GM23248 (cell line): ENCODE measurements at places on chromosomes 2 and 18. TPM values are rescaled to one million over a fixed set of nuclear protein-coding genes. Genes with fewer than 3 reads are reported as not detected.

The G6PC2 gene
- not detected in 2 replicates for polyA plus RNA-seq

The XIRP2 gene
- polyA plus RNA-seq, result not detected in 2 replicates

The UBR3 gene
- 8.9 and 9.2 TPM in 2 replicates for polyA plus RNA-seq

DNA sequence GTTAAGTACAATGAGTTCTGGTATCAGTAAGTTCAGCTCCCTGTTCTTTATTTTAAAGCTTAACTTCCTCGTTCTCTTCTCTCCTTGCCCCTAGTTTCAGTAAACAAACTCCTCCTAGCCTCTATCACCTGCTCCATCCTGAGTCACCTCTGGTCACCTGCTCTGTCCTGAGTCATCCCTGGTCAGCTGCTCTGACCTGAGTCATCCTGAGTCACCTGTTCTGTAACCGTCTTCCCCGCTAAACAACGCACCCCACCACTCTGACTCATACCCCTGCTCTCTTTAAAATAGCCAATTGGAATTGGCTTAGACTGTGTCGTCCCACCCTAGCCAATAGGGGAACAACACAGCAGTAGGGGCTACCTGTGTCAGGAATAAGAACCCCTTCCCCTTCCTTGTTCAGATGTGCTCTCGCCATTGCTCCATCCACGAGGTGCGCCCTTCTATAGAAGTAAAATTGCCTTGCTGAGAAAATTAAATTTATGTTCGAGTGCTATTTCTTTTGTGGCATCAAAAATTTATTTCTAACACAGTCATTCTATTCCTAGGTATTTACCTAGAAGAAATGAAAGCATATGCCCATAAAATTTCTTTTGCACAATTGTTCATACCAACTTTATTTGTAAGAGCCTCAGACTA lies 24.9 kb upstream of the RMND5A start:
- DNase-seq, result peak; percentile 11

DNA sequence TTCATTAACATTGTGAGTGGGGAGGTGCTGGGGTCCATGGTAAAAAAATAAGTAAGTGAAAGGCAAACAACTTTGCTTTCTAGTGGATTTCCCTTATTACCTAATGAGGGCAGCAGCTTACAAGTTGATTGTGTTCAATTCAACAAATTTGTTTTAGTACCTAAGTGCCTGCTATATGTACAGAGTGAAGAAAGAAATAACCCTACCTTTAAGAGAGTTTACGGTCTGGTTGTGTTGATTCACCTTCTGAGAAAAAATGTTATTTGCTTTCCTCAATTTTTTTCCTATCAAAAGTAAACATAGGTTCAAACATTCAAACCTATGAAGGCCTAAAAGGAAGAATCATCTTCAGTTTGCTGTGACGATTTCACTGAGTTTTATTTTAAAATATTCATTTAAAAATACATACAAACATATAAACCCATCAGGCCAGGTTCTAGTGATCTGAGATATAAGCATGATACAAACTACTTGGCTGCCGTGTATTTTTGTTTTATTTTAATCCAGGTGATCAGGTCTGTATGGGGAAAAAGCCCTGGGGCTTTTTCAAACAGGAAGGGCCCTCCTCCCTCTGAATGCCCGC lies 1.5 kb upstream of the SPTBN1 start:
- no peak for DNase-seq

GRCh38 chr18:23316988-23317387 lies 136.1 kb upstream of the RIOK3 start:
- DNase-seq, result no peak

GRCh38 chr2:88188748-88189147 lies 18.6 kb downstream of the THNSL2 start:
- DNase-seq, result peak; percentile 64

DNA sequence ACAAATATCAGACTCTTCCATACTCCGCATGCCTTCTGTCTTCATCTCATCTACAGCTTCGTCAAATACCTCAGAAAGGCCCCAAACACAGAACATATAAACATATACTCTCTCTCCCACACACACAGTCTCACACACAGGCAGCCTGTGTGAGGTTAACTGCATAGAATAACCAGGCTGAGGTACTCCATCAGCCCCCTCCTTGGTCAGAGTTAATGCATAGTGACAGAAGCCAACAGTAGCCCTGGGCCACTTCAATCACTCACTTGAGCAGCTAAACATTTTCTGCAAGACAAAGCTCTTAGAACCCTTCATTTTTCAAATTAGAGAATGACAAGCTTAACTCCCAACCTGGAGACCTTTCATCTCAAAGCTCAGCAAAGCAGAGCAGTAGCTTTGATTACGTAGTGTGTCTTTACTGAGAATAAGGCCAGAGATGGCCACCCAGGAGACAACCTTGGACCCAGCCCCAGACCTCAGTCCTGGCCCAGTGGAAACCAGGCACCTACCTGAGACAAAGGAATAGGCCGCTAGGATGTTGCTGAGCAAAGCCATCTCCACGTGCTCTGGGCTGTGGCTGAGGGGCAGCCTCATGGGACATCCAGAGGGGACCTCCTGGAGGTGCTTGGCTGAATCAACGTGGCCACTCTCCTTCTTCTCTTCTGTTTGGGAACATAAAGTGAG lies 43.0 kb downstream of the EVA1A start:
- no peak for DNase-seq

DNA sequence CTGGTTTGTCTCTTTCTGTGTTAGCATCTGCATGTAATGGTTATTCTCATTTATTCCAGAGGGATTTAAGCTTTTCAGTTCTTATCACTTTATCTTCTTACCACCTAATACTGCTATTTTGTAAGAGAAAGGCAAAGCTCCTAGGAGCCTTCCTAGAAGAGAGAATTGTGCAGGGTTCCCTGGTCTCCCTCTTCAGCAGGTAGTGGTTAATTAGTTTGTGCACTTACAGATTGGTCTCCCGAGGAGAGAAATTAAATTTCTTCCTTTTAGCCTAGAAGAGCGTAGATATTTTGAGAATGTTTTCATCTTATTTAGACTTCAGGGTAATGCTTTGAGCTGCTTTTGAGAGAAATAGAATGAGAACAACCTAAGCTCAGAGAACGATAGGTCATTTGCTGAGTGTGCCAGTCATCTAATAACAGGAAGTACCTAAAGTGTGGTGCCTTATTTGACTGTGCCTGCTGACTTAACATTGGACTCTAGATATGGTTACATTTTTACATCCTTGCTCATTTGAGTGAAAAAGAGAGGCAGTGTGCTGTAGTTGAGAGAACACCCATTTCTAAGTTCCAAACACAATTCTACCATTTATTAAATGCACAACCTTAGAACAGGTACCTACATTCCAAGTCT lies 651.4 kb downstream of the STK39 start:
- no peak for DNase-seq

- DNase-seq, result no peak
Measured at GRCh38 chr2:138243372-138243771, 258.2 kb upstream of the SPOPL start.

DNA sequence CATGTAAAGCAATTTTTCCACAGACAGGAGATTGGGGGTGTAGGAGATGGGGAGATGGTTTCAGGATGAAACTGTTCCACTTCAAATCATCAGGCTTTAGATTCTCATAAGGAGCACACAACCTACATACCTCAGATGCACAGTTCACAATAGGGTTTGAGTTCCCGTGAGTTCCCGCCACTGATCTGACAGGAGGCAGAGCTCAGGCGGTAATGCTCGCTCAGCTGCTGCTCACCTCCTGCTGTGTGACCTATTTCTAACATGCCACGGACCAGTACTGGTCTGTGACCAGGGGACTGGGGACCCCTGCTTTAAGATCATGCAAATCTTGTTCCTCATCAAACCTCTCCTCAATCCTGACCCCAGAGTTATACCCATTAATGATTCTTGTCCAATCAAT lies 70.1 kb downstream of the RPE start:
- no peak for DNase-seq

DNA sequence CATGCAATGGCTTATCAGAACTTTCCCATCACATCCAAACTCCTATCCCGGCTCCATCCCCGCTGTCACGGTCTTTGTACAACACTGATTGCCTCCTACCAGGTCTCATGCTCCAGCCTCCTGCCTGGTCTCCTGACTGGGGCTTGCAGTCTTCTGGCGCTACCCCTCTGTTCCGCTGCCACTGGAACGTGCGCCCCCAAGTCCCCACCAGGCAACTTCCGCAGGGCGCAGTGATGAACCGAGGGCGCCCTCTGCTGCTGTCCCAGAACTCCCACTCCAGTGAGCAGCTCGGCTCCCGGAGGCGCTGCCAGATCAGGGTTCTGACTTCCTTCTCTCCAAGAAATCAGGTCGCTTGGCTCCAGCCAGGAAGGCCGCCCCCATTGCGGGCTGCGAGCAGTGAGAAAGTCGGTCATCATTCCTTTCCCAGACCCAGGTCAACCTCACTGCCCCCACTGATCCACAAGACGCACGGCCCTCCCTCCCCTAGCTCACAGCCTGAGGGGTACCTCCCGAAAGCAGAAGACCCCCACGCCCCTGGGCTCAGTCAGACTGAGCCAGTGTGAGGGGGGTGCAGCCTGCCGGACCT lies 43.9 kb upstream of the RAB11FIP5 start:
- peak; percentile 84 for DNase-seq

GRCh38 chr2:239910851-239911640 lies 114.1 kb downstream of the NDUFA10 start:
- DNase-seq, result peak; percentile 31

DNA sequence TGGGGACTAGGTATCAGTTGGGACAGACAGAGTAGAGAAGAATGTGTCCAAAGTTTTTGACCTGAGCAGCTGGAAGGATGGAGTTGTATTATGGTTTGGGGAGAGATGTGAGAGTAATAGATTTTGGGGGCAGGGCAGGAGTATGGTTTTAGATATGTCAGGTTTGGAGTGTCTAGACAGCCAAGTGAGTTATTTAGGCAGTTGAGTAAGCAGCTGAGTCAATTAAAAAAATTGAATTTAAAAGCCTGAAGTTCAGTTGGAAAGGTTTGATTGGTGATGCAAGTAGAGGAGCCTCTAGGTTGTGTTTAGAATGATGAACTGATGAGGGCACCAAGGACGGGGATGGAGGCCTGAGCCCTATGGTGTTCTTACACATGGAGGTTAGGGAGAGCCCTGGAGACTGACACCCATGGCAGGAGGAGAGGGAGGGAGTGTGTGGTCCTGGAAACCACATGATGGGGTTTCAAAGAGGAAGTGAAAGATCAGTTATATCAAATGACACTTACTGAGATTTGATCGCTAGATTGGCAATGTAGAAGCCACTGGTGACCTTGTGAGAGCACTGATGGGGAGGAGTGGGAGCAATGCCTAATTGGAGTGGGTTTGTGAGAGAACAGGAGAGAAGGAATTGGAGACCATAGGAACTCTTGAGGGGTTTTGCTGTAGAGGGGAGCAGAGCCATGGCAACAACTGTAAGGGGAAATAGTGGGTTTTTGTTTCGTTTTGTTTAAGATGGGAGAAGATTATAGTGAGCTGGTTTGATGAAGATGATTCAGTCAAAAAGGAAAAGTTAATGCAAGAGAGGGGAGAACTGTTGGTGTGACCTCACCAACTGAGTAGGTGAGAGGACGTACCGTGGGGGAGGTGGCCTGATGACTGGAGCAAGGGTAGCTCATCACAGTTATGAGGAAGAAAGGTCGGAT lies 10.3 kb downstream of the ITGA6 start:
- DNase-seq, result peak; percentile 40

- DNase-seq, result peak; percentile 19
Measured at GRCh38 chr18:32368170-32368569, 102.5 kb downstream of the GAREM1 start.
